ENCODE measurements at places on chromosomes 6 and 20.

GRCh38 chr6:152148412-152148811, 340.9 kb downstream of the ESR1 start:
- no peak for DNase-seq

DNA sequence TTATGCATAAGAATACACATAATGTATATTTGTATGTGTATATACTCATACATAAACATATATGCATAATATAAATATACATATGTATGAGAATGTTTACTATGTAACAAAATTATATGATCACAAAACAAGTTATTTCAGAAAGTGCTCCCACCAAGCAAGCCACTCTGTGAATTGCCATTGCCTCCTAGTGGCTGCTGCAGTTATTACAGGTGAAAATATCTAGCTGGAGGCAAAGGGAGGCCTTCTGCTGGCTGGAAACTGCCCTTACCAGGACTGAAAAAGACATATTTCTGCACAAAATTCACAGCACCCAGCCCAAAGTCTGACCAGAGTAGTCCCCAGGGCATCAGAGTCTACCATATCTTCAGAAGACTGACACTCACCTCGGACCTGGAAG, 14.4 kb upstream of the ADAM33 start:
- DNase-seq = no peak

DNA sequence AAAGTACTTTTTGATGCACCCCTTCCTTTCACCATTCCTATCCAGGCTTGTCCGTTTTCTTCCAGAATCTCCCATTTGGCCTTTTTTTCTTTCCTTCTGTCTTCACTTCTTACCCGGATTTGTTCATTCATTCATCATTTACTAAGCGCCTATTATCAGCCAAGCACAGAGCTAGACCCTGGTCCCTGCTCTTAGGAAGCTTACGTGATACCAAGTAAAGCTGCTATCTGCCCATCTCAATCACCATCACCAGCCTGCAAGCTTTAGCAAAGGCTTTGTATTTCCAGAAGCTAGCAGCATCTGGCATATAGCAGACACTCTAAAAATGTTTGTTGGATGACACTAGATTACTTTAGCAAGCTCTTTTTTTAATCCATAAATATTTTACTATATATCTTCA, 4.8 kb downstream of the NDRG3 start:
- no peak for DNase-seq

GRCh38 chr6:135576055-135576454, 78.5 kb upstream of the AHI1 start:
- peak; percentile 84 for DNase-seq

DNA sequence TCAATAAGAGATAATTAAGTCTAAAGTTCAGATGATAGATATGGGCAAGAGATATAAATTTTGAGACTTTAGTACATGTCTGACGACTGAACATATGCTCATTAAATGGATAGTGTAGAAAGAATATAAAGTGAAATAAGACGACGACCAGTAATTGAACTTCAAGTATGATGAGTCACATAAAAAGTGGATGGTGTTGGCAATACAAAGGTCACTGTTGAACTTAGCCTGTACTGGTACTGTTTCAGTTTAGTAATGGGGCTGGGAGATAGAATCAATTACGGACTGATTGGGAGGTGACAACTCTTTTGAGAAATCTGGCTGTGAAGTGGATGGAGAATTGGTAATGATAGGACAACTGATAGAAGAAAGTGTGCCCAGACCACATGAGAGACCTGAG, 68.1 kb downstream of the IBTK start:
- no peak for DNase-seq

GRCh38 chr6:131917318-131917717, 33.9 kb downstream of the CCN2 start:
- peak; percentile 60 for DNase-seq

- no peak for DNase-seq
Observed at GRCh38 chr6:134495203-134495889, 177.4 kb upstream of the SGK1 start.

DNA sequence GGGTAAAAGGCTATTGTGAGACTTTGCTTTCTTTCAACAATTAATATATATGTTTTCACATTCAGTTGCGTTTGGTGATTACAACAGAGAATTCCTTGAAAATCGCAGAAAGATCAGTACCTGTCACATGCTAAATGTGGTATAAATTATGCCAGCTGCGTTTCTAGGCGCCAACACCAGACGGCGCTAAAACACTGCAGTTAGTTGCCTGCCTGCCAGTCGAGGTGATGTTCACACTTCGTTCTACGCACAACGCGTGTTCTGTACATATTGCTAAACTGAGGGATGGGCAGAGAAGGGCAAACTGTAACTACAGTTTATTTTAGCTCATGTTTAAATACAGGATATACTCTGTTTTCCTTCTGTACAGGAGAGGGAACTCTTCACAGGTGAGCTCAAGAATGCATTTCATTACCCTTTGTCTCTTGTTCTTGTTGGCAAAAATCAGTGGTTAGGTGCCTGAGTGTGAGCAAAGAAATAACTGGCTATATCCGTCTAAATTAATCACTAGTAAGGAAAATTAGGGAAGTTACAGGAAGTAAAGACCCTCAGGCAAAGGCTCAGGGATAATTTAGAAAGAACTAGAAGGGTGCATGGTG, 100.1 kb upstream of the RGS17 start:
- DNase-seq = peak; percentile 28

GRCh38 chr20:49323622-49324238, 45.9 kb upstream of the ZNFX1 start:
- DNase-seq = peak; percentile 68
